ENCODE measurements at places on chromosomes 6 and 20.

- peak; percentile 4 for DNase-seq
Measured at GRCh38 chr20:10171864-10172751, 46.5 kb upstream of the SNAP25 start.

GRCh38 chr6:85129881-85130280 is 320.0 kb upstream of the NT5E start:
- DNase-seq = no peak

GRCh38 chr20:51315390-51315789 is 227.1 kb downstream of the NFATC2 start:
- no peak for DNase-seq

DNA sequence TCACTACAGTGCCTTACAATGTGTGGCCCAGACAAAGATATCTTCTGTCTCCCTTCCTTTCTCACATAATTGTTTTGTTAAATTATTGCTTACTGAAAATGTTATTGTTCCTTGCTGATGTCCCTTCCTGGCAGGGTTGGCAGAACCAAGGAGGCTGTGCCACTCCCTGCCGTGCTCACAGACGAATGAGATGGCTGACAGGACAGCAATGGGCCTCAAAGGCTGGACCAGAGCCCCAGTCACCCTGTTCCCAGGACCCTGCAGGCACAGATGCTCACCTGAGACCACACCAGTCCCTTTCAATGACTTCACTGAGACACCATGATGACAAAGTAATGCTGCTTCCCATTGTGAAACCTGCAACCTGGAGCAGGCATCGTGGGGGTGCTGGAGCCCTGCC is 375.1 kb downstream of the HACE1 start:
- no peak for DNase-seq

- no peak for DNase-seq
Measured at GRCh38 chr6:99711302-99711701, 104.7 kb downstream of the PRDM13 start.
